Brain microvascular endothelial cell (primary cell): ENCODE measurements at places on chromosomes 3 and 15.
A peak's percentile ranks its signal among the peaks of the same experiment; 100 is the strongest.

- DNase-seq: no peak
Measured at GRCh38 chr3:18510947-18511346, 85.8 kb upstream of the SATB1 start.

- peak; percentile 93 for DNase-seq
Measured at GRCh38 chr15:43440721-43441281, 52.2 kb downstream of the TP53BP1 start.

- DNase-seq: no peak
Measured at GRCh38 chr3:71094658-71095209, 488.8 kb downstream of the FOXP1 start.

- DNase-seq: no peak
Measured at GRCh38 chr3:25273582-25274171, 154.4 kb upstream of the RARB start.

- no peak for DNase-seq
Measured at GRCh38 chr15:40252438-40253166, 13.7 kb downstream of the PAK6 start.

DNA sequence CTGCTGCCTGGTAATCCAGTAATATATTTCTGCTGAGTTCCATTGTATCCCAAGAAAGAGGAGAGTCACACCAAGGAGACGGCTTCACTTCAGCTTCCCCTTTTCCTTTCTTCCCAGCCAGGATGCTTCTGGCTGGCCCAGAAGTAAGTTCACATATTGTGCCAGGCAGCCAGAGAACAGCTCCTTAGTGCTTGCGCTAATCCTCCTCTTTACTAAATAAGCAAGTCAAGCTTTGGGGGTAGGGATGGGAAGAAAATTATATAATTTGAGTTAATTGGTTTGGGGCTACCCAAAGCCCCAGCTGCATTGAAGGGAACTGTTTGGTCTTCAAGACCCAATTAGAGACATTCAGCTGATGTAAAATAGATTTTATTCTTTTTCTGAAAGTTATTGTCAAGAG is 218.8 kb upstream of the HES1 start:
- no peak for DNase-seq

DNA sequence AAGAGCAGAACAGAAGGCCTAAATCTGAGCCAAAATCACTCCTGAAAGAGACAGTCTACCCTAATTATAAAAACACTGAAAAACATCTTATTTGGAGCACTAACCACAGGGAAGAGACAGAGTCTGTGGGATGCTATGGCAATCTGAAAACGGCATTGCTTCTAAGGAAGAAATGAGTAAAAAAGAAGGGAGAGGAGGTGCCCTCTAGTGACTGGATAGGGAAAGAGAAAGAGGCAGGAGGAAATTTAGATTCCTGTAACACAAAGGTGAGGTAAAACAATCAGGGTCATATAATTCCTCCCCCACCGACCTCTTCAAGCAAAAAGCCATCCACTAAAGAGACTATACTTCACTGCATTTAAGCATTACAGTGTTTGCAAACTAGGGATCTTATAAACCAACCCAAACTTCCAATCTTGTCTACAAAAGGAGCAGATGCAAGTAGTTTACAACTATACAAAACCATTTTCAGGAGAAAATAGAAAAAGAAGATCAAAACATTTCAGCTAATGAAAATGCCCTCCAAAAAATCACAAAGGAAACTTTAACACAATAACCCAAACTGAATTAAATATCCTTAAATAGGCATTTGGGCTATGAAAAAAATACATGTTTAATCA is 32.6 kb downstream of the HACD2 start:
- peak; percentile 13 for DNase-seq

DNA sequence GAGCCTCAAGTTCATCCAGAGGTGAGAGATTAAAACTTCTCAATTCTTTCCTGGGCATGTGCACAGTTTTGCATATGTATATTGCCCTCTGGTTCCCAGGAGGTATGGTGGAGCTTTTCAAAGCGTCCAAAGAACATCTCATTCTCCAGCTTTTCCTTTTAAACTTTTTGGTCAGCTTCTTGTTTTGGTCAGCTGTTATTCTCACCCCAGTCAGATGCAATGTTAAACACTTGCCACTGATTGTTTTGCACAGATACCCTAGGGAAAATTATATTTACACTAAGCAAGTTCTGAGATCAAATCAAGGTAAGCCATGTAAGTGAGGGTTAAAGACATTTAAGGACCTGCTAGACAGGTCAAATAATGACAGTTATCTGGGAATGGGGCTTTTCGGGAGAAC is 261.3 kb downstream of the EDEM1 start:
- no peak for DNase-seq

- peak; percentile 5 for DNase-seq
Measured at GRCh38 chr3:147699175-147699838, 290.1 kb downstream of the ZIC1 start.

DNA sequence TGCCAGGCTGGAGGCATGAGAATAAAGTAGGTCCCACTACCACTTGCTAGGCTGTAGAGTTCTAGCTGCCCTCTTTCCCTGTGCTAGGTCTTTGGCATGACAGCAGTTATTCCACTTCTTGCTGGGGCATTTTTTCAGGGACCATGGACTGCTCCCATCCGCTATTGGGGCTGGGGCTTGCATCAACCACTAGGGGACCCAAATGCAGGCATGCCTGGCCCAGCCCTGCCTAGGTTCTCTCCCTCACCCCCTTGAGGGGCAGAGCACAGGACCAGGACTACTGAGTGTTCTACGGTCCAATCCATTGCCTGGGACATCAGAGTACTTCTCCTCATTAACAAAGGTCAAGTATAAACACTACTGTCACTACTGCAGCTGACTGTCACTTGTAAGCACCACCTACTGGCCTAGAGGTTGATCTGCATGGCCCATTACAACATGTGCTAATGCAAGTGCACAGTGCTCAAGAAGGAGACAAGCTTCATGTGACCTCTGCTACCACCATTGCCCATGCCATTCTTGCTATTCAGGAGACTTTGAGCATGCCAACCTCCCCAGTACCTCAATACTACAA is 270.5 kb downstream of the MBNL1 start:
- no peak for DNase-seq

DNA sequence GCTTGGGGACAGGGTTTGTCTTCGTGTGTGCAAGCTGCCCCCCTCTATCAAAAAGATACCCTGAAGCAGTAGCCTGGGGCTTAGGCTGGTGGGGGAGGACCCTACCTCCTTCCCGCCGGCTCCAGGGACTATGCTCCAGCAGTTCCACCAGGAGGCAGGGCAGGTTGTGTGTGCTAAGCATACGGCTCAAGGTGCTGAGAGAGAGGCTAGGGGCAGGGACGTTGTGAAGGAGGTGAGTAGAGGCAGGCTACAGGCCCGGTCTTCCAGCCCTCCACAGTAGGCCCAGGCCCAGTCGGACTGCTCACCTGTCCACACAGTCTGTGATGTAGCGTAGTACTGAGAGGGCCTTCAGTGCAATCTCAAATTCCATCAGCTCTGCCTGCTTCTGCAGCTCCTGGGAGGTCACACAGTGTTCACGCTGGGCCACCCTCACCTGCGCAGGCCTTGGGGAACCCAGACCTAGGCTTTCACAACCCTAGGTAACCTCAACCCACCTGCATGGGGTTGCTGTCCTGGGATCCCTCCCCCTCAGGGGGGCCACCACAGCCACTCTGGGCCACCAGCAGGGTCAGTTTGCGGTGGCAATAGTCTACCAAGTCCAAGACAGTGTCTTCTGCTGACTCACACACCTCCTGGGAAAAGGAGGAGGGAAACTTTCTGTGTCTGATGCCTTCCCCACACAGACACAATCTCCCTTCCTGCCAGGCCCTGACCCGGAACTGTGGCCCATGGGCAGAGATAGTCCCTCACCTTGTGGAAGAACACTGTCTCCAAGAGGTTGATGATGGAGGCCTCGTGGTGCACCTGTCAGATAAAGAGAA is 2.4 kb upstream of the RASSF1 start:
- no peak for DNase-seq
